ENCODE measurements at places on chromosomes 6 and 20.
A peak's percentile ranks its signal among the peaks of the same experiment; 100 is the strongest.

GRCh38 chr6:157143171-157143889, 180.0 kb downstream of the TMEM242 start:
- no peak for DNase-seq

DNA sequence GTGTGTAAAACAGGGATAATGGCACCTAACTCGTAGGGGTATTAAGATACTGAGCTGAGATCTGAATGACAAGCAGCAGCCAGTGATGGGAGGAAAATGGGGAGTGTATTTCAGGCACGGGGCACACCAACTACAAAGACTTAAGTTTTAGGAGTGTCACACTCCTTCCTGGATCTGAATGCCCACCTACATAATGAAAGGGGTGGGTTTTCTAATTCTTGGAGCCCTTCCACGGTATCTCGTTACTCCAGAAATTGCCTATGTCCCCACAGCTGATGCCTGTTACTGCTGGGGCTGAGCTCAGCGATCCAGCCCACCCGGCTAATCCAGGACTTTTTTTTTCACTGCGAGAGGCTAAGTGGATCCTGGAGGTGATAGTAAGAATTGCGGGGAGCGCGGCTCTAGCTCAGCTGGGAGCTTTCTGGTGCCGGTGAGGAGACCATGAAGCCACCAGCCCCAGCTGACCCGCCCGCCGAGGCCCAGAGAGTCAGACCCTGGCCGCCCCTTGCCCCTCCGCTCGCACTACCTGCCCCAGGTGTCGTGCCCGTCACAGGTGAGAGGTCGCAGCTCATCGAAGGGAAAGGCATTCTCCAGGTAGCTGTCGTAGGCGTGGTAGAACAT, 727 bp downstream of the EDEM2 start:
- no peak for DNase-seq

DNA sequence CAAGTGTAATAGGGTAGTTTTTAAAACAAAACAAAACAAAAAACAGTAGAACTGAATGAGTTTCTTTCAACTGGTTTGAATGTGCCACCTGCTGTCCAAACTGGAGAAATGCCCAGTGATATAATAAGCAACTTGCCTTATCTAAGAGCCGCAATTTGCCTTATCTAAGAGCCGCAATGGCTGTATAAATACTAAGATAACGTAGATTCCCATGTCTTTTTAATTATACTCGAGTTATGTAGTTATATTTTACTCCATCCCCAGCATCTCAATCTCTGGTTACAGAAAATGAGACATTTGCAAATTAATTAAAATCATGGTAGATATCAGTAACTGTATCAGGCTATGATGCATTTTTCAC, 67.2 kb downstream of the RPP40 start:
- no peak for DNase-seq

- no peak for DNase-seq
Observed at GRCh38 chr6:100952006-100952405, 70.9 kb upstream of the ASCC3 start.

GRCh38 chr6:105740946-105741645, 338.2 kb upstream of the PREP start:
- no peak for DNase-seq

GRCh38 chr20:17659801-17660200, 22.2 kb downstream of the RRBP1 start:
- no peak for DNase-seq

- DNase-seq: no peak
Observed at GRCh38 chr6:2990248-2990931, 9.3 kb upstream of the NQO2 start.

- DNase-seq: no peak
Observed at GRCh38 chr6:2412731-2413130, 167.3 kb upstream of the GMDS start.

DNA sequence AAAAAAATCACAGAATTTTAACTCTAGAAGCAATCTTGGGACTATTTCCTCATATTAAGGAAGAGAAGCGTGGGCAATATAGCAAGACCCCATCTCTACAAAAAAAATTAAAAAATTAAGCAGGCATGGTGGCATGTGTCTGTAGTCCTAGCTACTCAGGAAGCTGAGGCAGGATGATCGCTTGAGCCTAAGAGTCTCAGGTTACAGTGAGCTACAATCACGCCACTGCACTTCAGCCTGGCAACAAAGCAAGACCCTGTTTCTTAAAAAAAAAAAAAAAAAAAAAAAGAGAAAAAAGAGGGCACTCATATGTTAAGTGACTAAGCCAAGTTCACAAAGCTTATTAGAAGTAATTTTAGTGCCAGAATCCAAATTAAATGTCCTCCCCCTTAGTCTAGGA, 100.8 kb downstream of the SESN1 start:
- no peak for DNase-seq

GRCh38 chr20:3045042-3045815, 623 bp upstream of the MRPS26 start:
- DNase-seq: peak; percentile 44

GRCh38 chr20:50101887-50102286, 11.1 kb downstream of the UBE2V1 start:
- DNase-seq: no peak

DNA sequence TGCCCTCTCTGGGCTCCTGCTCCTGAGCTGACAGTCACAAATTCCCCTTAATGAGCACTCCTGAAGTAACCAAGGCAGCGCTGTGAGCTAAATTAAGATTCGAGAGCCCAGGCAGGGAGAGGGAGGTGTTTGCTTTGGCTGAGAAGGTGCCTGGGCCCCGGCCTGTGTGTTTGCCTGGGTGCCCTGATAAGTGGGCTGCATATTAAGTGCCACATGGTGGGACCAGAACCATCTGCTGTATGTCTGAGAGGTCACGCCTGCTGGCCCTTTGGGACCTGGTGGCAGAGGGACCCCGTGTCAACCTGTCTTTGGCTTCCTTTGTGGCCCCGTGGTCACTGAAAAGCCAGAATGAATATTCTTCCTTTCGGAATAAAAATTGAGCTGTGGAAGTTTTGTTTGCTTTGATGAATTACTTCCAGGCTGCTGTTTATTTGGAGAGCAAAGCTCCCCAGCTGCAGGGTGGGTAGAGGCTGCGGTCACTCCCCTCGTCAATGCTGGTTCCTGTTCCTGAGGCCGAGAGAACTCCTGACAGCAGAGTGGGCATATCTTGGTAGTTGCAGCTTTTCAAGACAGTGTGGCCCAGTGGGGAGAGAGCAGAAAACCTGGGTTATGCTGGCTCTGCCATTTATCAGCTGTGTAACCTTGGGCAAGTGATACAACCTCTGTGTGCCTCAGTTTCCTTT, 17.5 kb upstream of the KCNK16 start:
- DNase-seq: no peak

DNA sequence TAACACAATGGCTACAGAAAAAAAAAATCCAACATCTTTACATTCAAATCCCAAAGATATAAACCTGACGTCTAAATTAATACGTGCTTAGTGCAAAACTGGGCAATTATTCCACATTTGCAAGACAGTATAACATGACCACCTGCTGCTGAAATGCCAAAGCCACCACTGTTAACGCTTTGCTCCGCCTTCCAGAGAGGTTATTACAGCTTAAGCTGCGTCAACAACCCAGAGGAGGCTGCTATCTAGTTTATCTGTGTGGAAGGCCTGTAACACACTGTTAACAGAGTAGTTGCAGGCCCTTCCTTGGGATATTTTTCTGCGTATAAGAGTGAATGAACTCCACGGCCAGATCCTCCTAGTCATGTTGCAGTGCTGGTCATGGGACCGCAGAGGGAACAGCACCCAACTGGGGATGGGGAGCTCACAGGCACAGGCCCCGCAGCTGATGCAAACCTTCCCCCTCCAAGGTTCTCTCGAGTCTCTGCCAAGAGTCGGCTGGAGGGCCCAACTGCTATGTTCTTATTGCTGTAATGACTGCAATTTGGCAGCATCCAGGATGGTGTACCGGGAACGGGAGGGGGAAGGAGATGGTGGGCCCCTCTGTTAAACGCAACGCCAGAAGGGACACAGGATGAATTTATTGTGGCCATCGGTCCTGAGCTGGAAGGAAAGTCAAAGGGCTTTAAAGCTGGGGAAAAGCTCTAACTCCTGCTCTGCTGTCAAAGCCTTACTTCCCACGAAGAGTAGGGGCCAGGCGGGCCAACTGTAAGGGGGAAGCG, 993 bp upstream of the NCOA7 start:
- no peak for DNase-seq

- no peak for DNase-seq
Observed at GRCh38 chr6:140921366-140922226, 1211.1 kb upstream of the GJE1 start.

DNA sequence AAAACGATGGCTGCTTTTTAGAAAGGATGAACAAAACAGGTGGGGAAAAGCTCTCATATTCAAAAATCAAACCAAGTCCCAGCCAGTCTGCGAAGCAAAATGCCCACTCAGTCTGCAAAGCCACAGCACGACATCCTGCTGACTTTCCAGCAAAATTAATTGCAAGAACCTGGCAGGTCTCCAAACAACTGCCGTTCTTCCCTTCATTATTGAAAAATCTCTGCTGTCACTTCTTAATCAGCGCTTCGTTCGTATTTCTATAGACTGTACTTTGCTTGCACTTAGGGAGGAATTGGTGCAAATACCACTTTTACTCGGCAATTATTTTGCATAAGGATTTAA, 222.4 kb downstream of the CBLN4 start:
- no peak for DNase-seq

DNA sequence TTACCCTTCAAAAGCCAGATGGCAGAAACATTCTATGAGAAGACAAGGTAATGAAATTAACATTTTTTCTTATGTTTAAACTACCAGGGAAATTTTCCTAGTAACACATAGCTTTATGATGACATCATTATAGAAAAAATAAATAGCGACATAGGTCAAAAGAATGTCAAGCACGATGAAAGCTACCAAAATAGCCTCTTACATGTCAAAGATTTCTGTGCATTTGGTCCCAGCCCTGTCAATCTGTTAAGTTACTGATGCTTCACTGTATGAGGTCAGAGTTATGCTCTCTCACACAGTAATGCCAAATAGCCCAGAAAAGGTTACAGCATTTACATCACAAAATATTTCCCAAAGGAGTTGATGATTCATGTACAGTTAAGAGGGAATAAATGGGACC, 199.8 kb upstream of the DEFB112 start:
- DNase-seq: no peak

DNA sequence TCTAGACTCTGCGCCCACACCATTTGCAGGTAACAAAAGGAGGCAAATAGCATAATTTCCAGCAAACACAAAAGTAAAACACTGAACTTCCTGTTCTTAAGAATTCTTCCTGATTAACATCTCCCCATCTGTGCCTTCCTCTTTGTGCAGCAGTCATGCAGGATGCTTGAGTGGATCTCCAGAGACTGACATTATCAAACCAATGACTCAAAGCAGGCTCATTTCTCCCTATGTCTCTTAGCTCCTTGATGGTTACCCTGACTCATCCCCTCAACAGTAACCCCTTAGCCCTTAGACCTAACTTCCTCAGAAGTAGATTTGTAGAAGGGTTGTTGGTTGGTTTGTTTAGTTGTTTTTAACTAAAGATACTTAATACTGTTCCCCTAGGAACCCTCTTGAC, 137.0 kb upstream of the RIN2 start:
- no peak for DNase-seq

- DNase-seq: no peak
Observed at GRCh38 chr20:35600176-35600992, 15.2 kb upstream of the SPAG4 start.

DNA sequence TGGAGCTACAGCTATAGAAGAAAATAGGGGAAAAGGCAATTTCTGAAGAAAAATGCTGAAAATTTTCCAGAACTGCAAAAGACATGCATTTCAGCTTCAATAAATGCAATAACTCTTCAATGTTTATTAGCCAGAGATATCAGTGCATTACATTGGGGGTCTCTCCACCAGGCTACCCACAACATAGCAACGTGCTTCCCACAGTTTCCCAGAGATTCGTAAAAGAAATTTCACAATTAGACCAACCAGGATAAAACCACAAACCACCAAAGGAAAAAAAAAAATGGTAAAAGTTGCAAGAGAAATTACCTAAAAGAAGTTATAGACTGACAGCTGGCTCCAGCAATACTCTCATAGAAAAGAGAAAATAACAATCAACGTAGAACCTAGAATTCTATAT, 16.0 kb downstream of the LY86 start:
- DNase-seq: no peak

- no peak for DNase-seq
Observed at GRCh38 chr20:35359335-35359950, 52.3 kb downstream of the UQCC1 start.

GRCh38 chr20:22684072-22684762, 99.8 kb upstream of the FOXA2 start:
- DNase-seq: no peak

- DNase-seq: no peak
Observed at GRCh38 chr6:64776359-64776758, 930.7 kb downstream of the EYS start.

DNA sequence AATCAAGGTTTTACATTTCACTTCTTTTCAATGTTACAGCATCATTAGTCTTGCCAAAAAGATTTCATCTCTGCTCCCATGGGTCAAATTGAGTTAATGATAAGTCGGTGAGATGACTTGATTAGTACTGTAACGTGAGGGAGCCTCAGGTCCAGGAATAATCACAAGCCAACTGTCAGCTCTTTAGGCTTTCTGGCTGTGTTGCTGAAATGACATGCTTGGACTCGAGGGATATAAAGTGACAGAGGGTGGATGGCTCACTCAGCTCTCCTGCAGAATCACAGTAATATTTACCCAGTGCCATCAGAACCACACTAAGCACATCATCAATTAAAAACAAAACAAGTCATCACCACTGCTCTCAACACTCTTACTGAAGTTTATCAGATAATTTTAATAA, 196.2 kb upstream of the THEMIS start:
- DNase-seq: no peak

- no peak for DNase-seq
Observed at GRCh38 chr20:58570204-58570859, 55.1 kb upstream of the APCDD1L start.

GRCh38 chr6:2804516-2804915, 37.1 kb downstream of the SERPINB1 start:
- DNase-seq: no peak

GRCh38 chr6:52664991-52665686, 5.8 kb upstream of the TMEM14A start:
- no peak for DNase-seq

GRCh38 chr6:2432292-2432691, 186.9 kb upstream of the GMDS start:
- DNase-seq: no peak

GRCh38 chr6:168159506-168159905, 80.5 kb upstream of the FRMD1 start:
- DNase-seq: no peak

- DNase-seq: no peak
Observed at GRCh38 chr20:2521369-2522305, 12.9 kb upstream of the ZNF343 start.

DNA sequence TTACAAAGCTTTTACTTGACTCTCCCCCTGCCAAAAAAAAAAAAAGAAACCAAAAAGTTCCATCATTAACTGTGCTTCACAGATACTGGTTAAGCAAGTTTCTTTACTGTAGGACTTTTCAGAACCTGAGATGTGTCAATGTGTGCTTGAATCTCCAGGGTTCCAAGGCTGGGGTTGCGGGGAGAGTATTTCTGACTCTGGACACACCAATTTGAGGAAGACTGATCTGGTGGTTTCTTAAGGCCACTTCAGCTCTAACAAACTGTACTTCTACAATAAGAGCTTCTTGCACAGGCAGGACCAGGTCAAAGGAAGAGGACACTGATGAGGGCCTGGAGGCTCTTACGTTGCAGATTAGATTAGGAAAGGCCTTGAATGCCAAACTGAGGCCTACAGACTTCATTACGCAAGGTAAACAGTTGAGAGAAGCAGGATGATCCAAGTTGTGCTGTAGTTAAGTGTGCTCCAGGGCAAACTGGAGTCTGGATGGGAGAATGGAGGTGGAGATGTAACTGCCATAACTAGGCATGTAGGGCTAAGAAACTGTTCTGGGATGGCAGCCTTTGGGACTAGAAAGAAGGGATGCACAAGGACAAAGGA, 24.4 kb downstream of the COMMD7 start:
- DNase-seq: no peak

Measured in esophagus squamous epithelium (tissue), 5 donors.